ENCODE measurements at places on chromosomes 4 and X. TPM values are rescaled to one million over a fixed set of nuclear protein-coding genes. Genes with fewer than 3 reads are reported as not detected.

PNMA5 gene
- total RNA-seq: not detected

PDGFC gene
- 15.6 TPM for total RNA-seq

DUX4 gene
- total RNA-seq: not detected

COL25A1 gene
- 0.06 TPM for total RNA-seq

FAAH2 gene
- total RNA-seq: 0.25 TPM

TMEM129 gene
- 47.0 TPM for total RNA-seq

ANOS1 gene
- total RNA-seq: 16.5 TPM

SAGE1 gene
- not detected for total RNA-seq

TMEM187 gene
- 7.3 TPM for total RNA-seq

BMPR1B gene
- 2.2 TPM for total RNA-seq

GLRB gene
- 6.2 TPM for total RNA-seq

DCAF4L1 gene
- total RNA-seq: 0.13 TPM

MFSD8 gene
- 15.1 TPM for total RNA-seq

SPANXD gene
- total RNA-seq: not detected

GABRG1 gene
- not detected for total RNA-seq

CTAG1A gene
- not detected for total RNA-seq

KLHL34 gene
- not detected for total RNA-seq

PSAPL1 gene
- total RNA-seq: not detected

SSX5 gene
- total RNA-seq: not detected

NR3C2 gene
- total RNA-seq: 6.8 TPM

ERCC6L gene
- 3.8 TPM for total RNA-seq

ZFP92 gene
- total RNA-seq: under 0.01 TPM

NXF2B gene
- not detected for total RNA-seq

All from aortic smooth muscle cell (primary cell).